ENCODE measurements at places on chromosomes 12 and 14. TPM values are rescaled to one million over a fixed set of nuclear protein-coding genes. Genes with fewer than 3 reads are reported as not detected.

CMKLR1 gene
- 10.1 TPM for total RNA-seq

SMCO2 gene
- not detected for total RNA-seq

KRT78 gene
- total RNA-seq: 89.1 TPM

BICDL1 gene
- 71.2 TPM for total RNA-seq

PPTC7 gene
- total RNA-seq: 43.0 TPM

TAS2R20 gene
- total RNA-seq: 4.7 TPM

GPR84 gene
- not detected for total RNA-seq

NKX2-1 gene
- not detected for total RNA-seq

HOXC9 gene
- total RNA-seq: not detected

AP1G2 gene
- 122 TPM for total RNA-seq

TSPAN19 gene
- total RNA-seq: not detected

FBXO21 gene
- total RNA-seq: 62.4 TPM

PFKM gene
- 29.0 TPM for total RNA-seq

KERA gene
- not detected for total RNA-seq

CDK17 gene
- total RNA-seq: 72.4 TPM

NFE2 gene
- not detected for total RNA-seq

LRIG3 gene
- total RNA-seq: 54.0 TPM

SLC10A1 gene
- total RNA-seq: not detected

CIROP gene
- total RNA-seq: not detected

RALGAPA1 gene
- total RNA-seq: 77.8 TPM

ERBB3 gene
- total RNA-seq: 53.8 TPM

ACTR6 gene
- total RNA-seq: 6.6 TPM

PRPH gene
- total RNA-seq: 17.2 TPM

SLC5A8 gene
- total RNA-seq: not detected

SERPINA10 gene
- total RNA-seq: not detected

NKX2-8 gene
- total RNA-seq: not detected

FCF1 gene
- total RNA-seq: 11.0 TPM

KRT3 gene
- not detected for total RNA-seq

CLEC1B gene
- total RNA-seq: not detected

LGR5 gene
- 2.7 TPM for total RNA-seq

KRT7 gene
- 7.6 TPM for total RNA-seq

LTB4R gene
- 35.1 TPM for total RNA-seq

ASCL1 gene
- total RNA-seq: not detected

LPAR5 gene
- 7.4 TPM for total RNA-seq

RNASE7 gene
- total RNA-seq: 18.2 TPM

THAP2 gene
- 4.7 TPM for total RNA-seq

WNT1 gene
- not detected for total RNA-seq

SLC24A4 gene
- total RNA-seq: 1.5 TPM

TAS2R46 gene
- 2.0 TPM for total RNA-seq

ATL1 gene
- total RNA-seq: 6.9 TPM

IL23A gene
- not detected for total RNA-seq

LRCOL1 gene
- total RNA-seq: not detected

PZP gene
- total RNA-seq: not detected

KCNC2 gene
- total RNA-seq: 0.25 TPM

GPR137C gene
- 0.74 TPM for total RNA-seq

All from vagina (tissue), 2 donors.